ENCODE measurements at places on chromosomes 4 and X.

- DNase-seq, result peak; percentile 66
These were observed 9.1 kb downstream of the ELF2 start for GRCh38 chr4:139167774-139168444.

GRCh38 chr4:128311659-128312403 lies 24.2 kb upstream of the PGRMC2 start:
- DNase-seq, result no peak

GRCh38 chrX:12225107-12225506 lies 86.8 kb downstream of the FRMPD4 start:
- DNase-seq, result peak; percentile 11

GRCh38 chr4:143380629-143381028 lies 44.0 kb downstream of the GAB1 start:
- DNase-seq, result no peak

- DNase-seq, result no peak
These were observed 127.2 kb downstream of the CHRNA9 start for GRCh38 chr4:40462326-40462725.

GRCh38 chr4:85114526-85114925 lies 148.0 kb upstream of the WDFY3 start:
- DNase-seq, result no peak

DNA sequence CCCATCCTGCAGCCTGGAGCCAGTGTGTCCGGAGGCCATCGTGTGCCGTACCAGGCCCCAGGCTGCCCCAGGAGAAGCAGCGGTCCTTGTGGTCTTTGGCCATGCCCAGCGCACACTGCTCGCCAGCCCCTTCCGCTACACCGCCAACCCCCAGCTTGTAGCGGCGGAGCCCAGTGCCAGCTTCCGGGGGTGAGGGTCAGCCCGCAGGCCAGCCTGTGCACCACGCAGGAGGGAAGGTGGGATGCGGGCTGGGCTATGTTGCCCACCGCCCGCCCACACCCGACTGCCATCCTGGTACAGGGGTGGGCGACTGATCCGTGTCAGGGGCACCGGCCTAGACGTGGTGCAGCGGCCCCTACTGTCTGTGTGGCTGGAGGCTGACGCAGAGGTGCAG lies 7.6 kb upstream of the SRPK3 start:
- no peak for DNase-seq

- no peak for DNase-seq
These were observed 297.6 kb downstream of the IL15 start for GRCh38 chr4:141933978-141934377.

DNA sequence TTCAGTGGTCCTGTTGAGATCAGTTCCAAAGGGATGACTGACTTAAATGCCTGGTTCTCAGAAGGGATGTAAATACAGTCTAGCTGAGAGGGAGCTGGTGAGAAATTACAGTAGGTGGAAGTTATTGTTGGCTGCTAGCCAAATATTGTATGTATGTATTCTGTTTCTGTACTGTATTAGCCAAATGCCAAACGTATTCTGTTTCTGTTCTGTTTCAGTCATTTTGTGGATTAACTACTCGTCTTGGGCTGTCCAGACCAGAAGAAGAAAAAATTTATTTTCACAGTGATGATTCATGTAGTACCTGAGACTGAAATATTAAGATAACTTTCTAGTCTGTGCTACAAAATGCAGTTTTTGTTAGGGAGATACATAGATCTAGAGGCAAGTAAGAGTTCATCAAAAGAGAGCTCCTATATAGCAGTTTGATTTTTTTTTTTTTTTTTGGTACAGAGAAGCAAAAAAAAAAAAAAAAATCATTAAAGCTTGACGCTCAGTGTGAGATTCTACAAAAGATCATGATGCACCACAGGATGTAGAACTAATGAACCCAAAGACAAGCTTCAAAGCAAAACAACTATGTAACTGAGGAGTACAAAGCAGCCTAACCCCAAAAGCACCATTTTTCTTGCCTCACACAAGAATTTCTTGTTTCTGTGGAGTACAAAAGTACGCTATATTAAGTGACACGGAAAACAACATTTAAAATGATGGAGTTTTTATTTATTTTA lies 54.8 kb downstream of the CASP6 start:
- DNase-seq, result no peak

- no peak for DNase-seq
These were observed 72.0 kb upstream of the GPM6A start for GRCh38 chr4:175884048-175884447.

GRCh38 chr4:150720973-150721518 lies 139.1 kb downstream of the MAB21L2 start:
- DNase-seq, result peak; percentile 20

- DNase-seq, result peak; percentile 85
These were observed 104.9 kb downstream of the FAM53A start for GRCh38 chr4:1579001-1579900.

GRCh38 chrX:136147315-136147901 lies at the start of gene FHL1:
TSS of gene FHL1 (plus strand) at chrX:136147533.
- DNase-seq, result peak; percentile 20

GRCh38 chr4:151700566-151701316 lies 60.1 kb downstream of the GATB start:
- DNase-seq, result no peak

DNA sequence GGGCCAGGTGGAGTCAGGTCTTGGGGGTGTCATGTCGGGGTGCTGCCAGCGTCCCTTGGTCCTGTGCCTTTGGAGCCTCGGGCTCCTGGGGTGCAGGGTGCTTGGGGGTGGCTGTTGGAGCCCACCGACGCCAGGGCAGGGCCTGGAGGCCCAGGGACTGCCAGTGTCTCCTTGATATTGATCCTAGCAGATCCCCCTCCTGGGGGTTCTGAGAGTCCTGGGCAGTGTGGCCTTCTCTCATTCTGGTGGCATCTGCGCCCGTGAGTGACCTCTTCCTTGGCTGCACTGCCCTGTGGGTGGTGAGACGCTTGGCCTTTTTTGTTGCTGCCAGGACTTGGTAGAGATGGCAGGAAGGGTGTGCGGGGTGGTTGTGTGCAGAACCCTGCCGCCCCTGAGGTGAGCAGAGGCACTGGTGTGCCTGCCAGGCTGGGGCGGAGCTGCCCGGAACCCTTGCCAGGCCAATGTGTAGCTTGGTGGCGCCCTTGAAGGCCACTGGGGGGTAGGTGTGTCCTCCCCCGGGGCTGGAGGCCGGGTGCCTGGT lies 7.0 kb downstream of the NAT8L start:
- DNase-seq, result no peak

DNA sequence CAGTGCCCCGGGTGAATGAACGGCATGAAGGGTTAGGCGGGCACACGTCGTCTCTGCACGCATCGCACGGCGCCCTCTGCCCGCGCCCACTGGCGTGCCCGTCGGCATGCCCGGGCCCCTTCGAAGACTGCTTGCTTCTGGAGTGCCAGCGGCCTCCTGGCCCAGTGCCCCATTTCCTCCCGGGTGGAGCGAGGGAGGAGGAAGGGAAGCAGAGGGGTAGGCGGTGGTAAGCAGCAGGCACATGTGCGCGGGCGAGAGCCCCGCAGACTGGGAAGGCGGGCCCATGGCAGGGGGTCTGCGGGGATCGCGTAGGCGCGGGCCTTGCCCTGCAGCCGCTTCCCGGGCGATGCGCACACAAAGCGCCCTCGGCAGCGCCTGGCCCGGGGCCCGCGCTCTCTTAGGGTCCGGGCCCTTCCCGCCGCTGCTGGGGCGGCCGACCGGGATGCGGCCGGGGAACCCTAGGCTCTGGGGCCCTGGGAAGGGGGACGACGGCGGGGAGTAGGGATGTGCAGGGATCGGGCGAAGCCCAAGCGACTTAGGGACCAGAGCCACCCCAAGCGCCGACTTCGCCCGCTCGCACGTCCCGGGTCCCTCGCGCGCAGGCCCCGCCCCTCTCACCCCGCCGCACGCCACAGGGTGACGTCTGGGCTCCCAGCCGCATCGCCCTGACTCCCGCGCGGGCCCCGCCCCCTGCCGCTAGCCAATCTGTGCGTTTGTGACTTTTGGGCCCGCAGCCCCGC lies 866 bp upstream of the EMD start:
- DNase-seq, result peak; percentile 69

DNA sequence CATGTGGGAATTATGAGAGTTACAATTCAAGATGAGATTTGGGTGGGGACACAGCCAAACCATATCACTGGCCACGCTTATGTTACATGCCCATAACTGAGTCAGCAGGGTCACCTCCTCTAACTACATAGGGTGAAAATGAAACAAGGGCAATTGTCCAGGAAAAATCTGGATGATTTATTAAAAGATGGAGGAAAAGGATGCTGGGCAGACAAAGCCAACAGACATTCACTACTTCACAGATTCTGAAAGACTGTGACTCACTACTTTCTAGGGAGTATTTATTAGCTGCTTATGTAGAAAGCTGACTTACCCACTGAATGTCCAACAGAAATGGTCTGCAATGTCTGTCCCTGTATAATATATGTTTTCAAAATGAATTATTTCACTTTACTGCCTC lies 72.4 kb downstream of the APBB2 start:
- peak; percentile 95 for DNase-seq

DNA sequence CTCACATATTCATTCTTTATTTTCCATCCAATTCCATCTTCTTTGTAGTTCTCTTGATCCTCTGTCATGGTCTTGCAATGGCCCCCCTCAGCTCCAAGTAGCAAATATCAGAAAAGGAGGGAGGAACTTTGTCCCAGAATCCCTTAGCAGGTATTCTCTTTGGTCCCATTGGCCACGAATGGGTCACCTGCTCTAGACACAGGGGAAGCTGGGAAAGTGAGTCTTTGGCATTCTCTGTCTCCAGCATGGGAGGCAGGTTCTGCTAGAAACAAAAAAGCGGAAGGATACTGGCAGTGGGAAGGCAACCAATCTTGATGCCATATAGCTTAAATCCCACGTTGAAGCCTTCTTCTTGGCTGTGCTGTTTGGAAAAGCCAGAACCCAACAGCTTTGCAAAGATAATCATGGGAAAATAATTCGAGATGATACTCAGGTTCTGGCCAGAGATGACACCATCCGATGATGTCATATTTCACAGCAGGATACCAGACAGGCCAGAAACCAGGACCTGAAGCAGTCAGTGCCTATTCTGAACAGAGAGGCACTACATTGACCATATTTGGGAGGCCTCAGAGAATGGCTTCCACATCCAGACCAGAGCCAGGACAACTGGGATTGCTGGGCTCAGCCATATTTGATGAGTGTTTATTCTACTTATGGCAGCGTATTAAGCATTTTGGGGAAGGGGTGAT lies 110.4 kb upstream of the ATXN3L start:
- DNase-seq, result peak; percentile 50

DNA sequence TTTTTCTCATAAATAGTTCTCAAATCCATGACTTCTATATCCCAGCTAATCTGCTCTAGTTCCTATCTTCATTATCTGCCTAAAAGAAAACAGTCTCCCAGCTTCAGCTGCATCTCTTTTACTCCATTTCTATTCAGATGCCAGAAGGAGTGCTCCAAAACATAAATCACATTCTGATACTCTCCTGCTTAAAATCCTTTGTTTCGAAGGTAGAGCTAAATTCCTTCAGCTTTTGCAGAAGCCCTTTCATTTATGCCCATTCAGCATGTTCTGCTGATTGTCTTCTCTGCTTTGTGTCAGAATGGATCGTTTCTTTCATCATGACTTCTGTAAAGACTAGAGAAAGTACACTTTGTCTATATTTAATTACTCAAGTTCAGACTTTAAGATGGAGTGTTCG lies 440.1 kb upstream of the SMIM31 start:
- DNase-seq, result no peak

DNA sequence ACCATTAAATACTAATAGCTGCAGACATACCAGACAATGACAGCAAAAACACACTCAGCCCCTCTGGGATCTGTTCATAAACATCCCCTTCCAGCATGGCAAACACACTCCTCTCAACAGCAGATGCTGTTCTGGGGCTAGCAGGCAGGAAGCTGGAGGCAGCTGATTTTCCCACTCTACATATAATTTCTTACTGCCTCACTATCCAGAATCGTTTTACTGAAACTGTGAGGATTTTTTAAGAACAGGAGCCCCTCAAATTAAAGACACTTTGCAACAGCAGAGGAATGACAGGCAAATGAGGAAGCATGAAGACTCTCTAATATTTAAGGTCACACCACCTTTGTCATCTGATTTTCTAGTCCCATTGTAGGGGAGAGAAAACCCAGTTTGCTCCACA lies 2.2 kb downstream of the MAPK10 start:
- no peak for DNase-seq

DNA sequence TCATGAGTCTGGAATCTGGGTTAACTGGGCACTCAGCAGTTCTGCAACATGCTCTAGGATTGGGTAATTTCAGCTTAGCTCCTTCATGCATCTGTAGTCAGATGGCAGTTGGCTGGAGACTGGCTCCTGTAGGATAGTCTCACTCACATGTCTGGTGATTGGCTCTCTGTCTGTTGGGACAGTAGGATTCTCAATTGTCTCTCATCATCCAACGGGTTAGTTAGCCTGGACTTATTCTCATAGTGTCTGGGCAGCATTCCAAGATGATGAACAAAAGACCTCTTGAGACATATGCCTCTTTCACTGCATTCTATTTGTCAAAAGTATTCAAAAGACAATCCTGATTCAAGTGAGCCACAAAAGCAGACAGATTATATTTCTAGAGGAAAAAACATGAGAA lies 795.6 kb upstream of the GALNTL6 start:
- no peak for DNase-seq

DNA sequence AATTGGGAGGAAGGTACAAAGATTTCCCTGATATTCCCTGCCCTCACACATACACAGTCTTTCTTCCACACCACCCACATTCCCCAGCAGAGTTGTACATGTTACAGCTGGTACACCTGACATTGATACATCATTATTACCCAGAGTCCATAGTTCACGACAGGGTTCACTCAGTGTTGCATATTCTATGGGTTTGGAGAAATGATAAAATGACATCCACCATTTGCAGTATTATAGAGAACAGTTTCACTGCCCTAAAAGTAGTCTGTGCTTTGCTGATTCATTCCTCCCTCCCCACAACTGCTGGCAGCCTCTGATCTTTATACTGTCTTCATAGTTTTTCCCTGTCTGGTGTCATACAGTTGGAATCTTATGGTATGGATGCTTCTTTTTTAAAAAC lies 15.0 kb downstream of the AGA start:
- peak; percentile 78 for DNase-seq

GRCh38 chr4:17120761-17121160 lies 222.3 kb upstream of the LDB2 start:
- peak; percentile 31 for DNase-seq

DNA sequence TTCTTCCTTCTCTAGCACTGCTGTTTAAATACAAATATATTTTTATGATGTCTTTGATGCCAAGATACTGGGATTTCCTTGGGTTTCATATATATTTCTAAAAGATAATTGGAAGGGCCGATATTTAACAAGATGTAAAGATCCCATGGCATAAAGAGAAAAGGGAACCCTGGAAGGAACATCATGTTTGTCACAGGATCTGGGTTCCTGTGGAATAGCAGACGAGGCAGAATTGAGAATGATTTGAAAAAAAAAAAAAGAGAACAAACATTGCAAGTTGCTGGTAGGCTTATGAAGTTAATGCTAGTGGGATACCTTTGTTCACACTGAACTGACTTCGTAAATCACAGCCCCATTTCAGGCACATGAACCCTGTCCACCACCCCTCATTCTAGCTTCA lies 33.6 kb downstream of the RASSF6 start:
- no peak for DNase-seq

GRCh38 chr4:89213382-89213701 lies 94.3 kb downstream of the GPRIN3 start:
- DNase-seq, result no peak

GRCh38 chrX:46793386-46794143 lies 34.6 kb upstream of the SLC9A7 start:
- no peak for DNase-seq
